Activated CD8-positive, alpha-beta memory T cell treated with anti-CD3 and anti-CD28 coated beads for 24 hours (primary cell): ENCODE measurements at places on chromosomes 2 and 18.

- no peak for DNase-seq
These were observed 208.4 kb upstream of the ZNF521 start for GRCh38 chr18:25560369-25560768.

DNA sequence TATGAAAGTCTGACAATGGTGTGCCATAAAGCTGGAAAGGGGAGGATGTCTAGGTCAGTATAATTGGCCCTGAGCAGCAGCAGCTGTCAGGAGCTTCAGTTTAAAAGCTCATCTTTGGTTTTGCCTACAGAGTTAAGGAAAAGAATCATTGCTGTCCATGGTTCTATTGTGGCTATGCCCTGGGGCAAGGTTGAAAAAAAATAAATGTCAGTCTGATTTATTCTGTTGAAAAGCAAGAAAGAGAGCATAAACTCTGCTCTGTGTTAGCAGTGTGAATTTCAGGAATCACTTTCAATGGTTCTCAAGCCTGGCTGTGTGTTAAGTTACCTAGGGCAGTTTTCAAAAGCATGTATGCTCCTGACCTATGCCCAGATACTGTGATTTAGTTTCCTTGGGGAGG, 446.7 kb downstream of the SETBP1 start:
- DNase-seq: no peak

DNA sequence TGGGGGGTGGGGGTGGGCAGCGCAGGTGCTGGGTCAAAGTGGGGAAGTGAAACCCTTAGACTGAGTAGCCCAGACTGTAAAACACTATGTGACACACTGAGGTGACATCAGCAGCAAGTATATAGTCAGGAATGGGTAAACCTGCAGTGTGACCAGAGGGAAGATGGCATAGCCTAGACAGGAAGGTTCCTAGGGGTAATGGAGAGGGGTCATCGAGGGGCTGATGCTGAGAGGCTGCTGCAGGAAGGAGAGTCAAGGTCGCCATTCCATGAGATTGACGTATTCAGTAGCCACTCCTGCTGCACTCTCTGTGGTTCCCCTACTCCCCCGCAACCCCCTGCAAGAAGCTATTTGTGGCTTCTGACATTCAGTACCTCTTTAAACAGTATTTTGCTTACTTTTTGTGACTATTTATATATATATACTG, 111.7 kb downstream of the CHST9 start:
- DNase-seq: no peak

DNA sequence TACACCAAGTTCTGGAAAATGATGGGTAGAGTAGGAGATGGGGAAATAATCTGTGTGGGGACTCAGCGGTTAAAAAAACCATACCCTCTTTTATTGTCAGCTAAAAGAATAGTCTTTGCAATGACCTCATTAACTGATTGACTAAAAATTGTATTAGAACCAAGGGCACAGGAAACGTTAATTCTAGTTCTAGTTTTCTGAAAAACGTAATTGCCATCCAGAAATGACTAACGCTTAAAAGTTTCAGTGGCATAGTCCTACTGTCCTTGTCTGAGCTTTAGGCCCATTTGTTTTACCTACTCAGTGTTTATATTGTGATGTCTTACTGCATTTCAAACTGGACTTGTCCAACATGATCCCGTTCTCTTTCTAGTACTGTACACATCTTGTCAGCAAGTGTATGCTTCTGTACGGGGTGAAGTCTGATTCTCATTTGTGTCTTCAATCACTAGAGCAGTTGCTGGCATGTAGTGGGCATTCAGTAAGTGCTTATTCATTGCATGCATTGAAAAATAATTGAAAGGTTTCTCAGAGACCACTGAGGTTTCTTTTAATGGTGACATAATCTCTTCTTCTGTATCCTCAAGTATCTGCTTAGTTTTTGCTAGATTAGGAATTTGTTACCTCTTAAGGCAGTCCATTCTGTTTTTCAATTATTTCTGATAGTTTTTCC, 81.5 kb downstream of the ZNF407 start:
- DNase-seq: no peak

DNA sequence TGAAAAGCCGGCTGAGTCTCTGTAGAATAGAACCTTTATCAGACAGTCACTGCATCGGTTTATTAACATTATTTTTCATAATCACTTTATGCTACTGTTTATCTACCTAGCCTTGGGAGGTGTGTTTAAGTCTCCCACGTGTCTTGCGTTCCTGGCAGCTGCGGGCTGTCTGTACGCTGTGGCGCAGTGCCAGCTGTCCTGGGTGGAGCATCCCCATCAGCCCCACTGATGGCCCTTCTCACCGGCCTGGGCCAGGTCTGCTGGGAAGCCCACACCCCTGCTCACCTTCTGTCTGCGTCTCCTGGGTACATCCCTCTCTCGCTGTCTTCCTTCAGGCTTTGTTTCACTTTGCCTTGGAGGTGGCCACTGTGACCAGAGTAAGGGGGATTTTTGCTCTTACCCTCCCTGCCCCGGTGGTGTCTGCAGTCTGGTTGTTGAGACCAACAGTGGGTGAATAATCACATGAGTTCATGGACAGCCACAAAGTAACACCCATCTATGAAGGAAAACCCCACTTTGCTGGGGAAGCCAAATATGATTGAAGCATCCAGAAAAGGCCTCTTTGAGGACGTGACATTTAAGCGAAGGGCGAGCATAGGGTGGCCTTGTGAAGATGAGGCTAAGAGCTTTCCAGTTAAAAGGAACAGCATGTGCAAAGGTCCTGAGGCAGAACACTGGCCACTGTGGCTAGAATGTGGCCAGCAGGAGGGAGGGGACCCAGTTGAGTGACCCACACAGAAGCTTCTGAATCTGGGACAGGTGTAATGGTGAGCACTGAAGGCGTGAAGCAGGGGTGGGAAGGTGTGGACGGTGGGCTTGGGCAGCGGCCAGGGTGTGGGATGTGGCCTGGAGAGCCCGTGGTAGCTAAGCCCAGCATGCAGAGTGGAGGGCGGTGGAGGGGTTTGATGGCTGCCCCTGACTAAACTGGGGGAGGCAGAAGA, 41.7 kb downstream of the RAMP1 start:
- DNase-seq: no peak

GRCh38 chr18:79553154-79553553, 126.4 kb upstream of the CTDP1 start:
- no peak for DNase-seq

- DNase-seq: no peak
These were observed 51.0 kb upstream of the MCFD2 start for GRCh38 chr2:46966576-46966975.

GRCh38 chr2:99183025-99183424, 2.0 kb downstream of the MRPL30 start:
- DNase-seq: no peak

- DNase-seq: no peak
These were observed 249.9 kb upstream of the SP5 start for GRCh38 chr2:170465241-170465640.

DNA sequence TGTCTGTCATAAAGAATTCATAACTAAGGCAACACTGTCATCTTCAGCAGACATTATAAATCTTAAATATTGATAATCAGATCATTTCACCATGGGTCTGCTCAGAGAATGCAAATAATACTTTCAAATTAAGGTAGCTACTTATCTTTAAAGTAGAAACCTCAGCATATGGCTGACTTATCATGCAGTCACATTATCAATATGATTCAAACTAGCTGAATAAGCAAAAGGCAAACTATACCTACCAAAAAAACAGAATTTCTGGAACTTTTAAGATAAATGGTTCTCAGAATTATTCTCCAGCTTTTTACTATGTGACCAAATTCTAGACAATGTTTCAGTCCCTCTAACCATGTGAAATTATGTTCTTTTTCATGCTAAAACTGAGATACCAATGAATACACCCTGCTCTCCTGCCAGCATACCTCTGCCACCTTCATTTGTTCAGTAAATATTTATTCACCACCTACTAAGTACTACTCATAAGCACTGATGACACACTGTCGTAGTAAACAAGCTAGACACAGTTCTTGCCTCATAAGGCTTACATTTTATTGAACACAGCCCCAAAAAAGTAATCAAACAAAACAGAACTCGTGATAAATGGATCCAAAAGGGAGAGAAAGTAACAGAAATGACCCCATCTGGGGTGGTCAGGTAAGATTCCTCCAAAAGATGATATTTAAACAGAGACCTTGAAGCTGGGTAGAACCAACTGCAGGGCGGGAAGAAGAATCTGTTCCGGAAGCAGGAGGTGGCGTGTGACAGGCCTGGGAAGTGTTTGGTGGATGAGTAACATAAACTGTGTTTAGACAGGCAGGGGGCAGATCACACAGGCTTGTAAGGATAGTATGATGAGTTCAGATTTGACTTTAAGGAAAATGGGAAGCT, 17.7 kb downstream of the SPIRE1 start:
- no peak for DNase-seq

GRCh38 chr2:96596596-96596995, 41.5 kb downstream of the KANSL3 start:
- no peak for DNase-seq

DNA sequence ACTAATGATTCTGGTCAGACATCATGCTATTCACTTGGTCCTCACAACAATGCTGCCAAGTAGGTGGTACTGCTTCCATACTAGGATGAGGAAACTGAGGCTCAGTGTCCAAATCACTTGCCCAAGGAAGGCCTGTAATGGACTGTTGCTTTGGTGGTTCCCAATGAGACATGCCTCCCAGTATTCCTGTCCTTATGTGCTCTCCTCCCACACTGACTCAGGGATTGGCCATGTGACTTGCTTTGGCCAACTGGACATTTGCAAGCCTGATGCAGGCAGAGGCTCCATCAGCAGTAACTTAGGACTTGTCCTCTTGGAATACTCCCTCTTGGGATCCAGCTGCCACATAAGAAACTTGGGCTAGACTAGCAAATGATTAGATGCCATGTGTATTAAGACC, 3.0 kb downstream of the FBXO41 start:
- no peak for DNase-seq

DNA sequence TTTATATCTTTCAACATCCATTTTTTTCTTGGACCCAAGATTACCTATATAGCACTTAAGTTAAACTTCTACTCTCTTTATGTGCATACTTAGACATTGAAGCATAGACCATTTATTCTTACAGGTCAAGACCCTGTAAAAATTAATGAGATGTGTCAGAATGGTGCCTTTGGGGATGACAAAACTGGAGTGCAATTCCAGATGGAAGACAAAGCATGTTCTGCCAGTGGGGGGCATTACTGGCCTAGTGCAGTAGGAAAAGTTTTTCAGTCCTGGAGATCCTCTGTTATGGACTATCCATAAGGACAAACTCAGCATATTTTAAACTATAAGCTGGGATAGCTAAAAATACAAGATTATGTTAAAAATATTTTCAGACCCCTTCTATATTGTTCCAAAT, 57.8 kb upstream of the MMADHC start:
- DNase-seq: no peak

- no peak for DNase-seq
These were observed 59.1 kb downstream of the TNS1 start for GRCh38 chr2:217943446-217944321.

DNA sequence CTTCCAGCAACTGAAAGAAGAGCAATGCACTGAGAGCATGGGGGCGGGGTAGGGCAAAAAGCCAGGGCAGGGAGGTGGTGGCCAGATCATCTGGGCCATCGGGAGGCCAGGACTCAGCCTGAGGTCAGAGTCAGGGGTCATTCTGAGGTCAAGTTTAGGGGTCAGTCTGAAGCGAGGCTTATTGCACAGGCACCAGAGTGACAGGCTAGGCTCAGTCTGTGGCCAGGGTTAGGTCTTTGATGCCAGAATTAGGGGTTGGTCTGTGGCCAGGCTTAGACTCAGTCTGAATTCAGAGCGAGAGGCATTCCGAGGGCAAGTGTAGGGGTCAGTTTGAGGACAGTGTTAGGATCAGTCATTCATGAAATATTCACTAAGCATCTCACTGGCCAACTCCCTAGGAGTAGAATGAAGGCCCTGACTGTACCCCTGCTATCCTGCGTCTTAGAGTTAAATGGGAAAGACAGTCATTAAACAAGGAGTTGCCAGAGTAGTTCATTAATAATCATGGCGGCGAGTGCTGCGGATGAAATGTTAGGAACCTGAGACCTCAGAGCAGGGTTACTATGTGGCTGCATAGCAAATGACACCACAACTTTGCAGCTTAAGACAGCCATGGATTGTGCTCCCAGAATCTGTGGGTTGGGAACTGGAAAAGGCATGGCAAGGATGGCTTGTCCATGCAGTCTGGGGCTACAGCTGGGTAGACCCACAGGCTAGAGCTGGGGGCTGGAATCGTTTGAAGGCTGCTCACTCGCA, 198.7 kb downstream of the CYP26B1 start:
- no peak for DNase-seq

- no peak for DNase-seq
These were observed 93.2 kb downstream of the UNC80 start for GRCh38 chr2:209864716-209865295.

DNA sequence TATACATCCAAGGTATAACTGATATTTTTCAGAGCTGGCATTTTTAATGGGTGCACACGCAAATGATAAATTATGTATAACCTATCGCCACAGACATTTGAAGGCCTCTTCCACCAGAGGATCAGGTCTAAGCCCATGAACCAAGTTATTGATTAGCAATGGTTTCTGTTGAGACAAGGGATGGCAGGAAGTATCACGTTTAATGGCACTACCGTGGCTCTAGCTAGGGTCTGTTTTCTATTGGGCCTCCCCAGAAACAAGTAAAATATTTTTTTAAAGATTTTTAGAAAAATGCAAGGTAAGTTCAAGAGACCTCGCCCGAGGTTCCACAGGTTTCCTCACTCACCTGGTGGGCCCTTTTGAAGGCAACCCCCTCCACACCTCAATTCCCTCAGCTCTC, 667 bp downstream of the GFPT1 start:
- DNase-seq: no peak

DNA sequence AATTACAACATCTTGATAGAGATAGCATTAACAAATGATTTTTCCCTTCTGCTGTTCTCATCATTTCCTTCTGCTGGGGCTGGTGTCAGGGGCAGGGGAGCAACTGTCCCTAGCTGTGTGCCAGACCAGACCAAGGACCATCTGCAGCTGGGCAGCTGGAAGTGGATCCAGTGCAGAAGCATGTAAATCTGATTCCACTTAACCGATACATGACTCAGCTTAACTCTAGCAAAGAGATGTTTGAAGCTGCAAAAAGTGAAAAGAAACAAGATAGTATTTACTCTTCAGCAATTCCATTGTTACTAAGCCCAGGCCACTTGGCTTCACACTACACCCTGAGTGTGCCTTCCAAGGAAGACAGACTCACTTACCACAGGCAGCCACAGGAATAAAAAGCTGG, 151.1 kb downstream of the GALNT1 start:
- no peak for DNase-seq

DNA sequence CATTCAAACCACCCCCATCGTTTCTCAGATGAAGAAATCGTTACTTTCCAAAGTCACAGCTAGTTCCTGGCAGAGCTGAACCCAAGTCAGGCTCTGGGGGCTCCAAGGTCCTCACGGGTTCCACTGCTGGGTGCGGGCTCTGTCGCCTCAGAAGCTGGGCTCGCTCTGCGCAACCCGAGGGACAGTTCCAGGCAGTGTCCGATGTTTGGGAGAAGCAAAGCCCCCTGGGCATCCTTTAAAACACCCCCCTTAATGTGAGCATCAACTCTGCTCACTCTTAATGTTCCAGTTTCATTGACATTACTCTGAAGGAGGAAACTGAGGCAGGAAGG, 796 bp downstream of the AOX1 start:
- DNase-seq: no peak
